ENCODE measurements at places on chromosomes 11 and 22.
A peak's percentile ranks its signal among the peaks of the same experiment; 100 is the strongest.

DNA sequence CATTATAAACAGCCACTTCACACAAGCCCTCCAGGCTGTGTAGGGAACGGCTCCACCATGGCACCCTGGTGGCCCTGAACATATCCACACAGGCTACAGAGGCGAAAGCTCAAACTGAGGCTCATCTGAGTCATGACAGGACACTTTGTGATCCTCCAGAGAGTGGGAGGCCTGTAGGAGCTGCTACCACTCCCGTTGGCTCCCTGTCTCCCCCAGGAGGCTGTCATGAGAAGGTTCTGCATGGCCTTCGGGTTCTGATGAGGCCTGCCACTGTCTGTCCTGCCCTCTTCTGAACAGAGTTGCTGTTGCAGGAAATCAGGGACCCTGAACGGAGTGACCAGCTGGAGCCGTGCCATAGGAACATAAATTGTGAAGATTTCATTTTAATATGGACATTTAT, 23.8 kb upstream of the ALDH3B2 start:
- ATAC-seq: peak; percentile 44

- ATAC-seq: no peak
These were observed 131.2 kb downstream of the TTC17 start for GRCh38 chr11:43489869-43490465.

DNA sequence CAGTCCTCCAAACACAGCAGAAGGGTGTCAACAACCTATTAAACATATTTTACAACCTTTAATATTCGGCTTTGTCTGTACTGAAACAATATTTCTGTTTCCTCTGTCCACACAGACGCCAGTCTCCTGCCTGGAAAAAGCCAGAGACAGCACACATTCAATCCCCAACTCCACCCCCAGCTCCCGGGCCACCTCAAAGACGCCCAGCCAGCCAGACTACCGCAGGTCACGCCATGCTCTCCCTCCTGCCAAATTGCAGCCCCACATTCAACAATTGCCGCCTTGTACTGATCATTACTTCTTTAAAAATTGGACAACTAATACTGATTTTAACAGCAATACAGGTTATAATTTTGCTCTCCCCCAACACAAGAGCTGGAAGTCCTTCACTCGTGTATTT, 1.2 kb downstream of the SERGEF start:
- no peak for ATAC-seq

DNA sequence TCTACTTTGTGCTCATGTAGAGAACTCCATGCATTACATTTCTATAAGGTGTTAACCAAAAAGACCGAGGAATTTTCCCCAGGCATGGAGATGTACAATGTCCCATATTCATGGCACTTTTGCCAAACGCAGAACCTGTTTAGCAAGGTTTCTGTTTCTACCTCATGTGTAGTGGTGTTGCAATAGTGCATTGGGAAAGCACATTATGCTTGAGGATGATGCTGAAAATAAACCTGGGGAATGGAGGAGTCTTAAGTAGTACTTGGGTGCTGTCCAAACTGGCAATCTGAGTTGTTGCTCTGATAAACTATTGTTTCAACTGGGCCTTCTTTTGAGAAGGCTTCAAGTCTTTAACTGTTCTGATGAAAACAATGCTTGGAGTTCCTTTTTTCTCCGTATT, 11.5 kb upstream of the MUC15 start:
- ATAC-seq: no peak

DNA sequence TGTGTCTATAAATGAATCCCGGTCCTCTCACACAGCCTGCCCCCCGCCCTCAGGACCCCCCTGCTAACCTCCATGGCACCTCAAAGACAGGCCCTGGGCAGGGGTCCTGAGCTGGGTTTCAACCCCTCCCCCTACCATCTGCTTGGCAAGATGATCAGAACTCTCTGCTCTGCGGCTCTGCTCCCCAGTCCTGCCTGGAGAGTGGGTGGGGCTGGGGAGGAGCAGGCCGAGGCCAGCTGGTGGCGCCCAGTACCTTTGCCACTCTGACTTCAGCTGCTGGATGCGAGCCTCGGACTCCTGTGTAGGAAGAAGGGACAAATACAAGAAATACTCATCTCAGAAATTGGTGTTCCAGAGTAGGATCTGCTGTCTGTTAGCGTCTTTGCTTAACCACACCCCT, 15.0 kb downstream of the SUN2 start:
- ATAC-seq: no peak

DNA sequence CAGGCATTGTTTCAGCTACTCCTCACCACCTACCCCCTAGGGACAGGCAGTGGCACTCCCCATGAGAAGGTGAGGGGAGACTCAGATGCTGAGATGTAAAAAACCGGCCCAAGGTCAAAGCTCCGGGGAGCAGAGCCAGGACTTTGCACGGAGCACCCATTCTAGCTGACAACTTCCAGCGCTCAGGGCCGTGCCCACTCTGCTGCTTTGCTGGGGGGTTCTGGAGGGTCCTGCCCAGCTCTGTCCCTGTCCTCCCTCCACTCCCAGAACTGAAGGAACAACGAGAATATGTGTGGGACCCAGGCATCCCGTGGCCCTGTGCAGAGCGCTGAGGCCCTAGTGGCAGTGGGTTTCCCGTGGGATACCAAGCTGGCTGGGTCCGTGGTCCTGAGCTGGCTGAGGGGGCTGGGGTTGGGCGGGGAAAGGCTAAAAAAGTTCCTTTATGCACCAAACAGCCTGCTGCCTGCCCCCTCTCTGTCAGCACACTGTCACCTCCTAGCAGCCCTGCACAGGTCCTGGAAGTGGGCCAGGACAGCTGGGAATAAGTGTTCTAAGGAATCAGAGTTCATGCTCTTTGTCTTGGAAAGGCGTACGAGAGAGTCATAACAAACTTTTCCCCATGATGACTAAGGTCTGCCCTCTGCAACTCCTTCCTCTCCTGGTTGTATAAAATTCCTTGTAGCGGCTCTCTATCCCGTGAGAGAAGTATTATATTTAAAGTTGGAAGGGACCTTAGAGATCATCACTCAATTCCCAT, 1.9 kb downstream of the MS4A10 start:
- ATAC-seq: no peak

DNA sequence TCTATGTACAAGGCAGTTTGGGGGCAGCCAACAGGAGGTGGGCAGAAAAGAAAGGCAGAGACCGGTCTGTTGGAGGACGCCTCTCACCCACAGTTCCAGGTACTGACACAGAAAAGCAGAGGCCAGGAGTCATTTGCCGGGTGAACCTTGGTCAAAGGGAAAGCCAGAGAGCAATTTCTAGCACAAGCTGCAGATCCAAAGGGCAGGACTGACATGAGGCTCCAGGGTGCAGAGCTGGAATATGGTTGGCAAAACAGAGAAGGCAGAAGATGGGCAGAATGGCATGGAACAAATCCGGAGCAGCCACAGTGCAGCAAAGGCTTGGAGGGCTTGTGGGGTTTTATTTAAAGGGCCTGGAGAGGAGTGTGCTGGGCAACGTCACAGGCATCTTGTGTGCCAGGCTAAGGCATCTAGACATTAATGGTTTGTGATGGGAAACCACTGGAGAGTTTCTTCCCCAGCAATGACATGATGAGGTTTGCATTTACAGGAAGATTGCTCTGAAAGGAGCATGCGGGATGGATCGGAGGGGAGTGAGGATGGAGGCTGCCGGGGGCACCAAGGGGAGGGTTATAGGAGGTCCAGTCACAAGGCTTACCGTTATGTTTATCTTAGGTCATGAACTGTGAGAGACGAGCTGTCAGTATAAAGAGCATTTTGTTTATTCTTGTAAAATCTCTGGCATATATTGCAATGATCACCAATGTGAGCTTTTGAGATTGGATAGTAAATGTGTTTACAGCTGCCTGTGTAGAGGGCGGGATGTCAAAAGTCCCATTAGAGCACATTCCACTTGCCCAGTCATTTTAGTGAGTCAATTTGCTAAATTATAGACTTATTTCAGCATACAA, 5.7 kb upstream of the MMP20 start:
- ATAC-seq: no peak

DNA sequence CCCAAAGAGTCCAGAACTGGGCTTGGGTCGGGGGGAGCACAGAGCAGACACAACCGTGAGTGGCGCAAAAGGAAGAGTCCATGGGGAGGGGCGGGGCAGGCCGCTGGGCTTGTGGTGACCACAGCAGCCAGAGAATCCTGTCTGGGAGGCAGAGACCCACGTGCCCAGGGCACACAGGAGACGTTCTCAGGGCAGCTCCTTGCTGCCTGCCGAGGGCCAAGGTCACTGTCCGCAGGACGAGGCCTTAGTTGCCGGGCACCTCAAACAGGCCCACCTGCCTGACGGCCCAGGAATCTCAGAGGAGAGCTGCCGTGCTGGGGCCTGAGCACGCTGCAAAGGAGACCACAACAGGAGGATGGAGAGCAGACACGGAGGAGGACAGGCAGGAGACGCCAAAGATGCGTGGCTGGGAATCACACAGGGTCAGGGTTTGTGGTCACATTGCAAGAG, 87.8 kb downstream of the MYEOV start:
- ATAC-seq: no peak

GRCh38 chr11:19966441-19966840, 193.8 kb downstream of the DBX1 start:
- ATAC-seq: no peak

DNA sequence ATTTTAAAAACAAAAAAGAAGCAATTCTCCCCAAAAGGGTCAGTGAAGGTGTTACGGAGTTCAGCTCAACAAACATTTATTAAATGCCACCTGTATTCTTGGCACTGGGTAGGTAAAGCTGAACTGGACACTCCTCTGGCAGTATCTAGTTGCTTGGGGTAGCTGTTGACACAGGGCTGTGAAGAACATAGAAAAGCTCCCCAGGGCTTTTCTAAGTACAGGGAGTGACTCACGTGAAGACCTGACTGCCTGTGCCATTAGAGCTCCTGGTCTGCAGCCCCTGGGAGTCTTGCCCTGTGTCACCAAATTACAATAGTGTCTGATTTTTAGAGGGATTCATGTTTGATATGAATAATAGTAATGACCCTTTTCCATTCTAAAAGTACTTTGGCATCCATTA, 43.6 kb downstream of the COA4 start:
- no peak for ATAC-seq

DNA sequence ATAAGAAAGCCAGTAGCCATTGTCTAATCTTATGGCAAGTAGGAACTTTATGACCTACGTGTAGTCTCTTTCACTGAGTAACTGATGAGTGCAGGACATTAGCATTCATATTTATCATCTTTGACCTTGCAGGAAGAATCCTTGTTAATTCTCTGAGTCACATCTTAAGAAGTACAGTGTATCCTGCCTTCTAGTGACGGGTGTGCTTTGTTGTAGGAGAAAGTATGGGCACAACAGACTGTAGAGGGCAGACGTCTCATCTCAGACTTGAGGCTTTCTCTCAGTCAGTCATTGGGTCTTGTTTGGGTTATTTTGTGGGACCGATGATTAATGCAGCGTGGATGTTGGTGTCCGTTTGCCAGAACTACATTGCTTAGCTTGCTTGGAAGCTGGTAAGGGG, 6.8 kb downstream of the RNF214 start:
- ATAC-seq: no peak

- no peak for ATAC-seq
These were observed 17.3 kb upstream of the MRGPRF start for GRCh38 chr11:69030301-69030700.

- no peak for ATAC-seq
These were observed 11.5 kb upstream of the IGSF9B start for GRCh38 chr11:133968300-133968699.

DNA sequence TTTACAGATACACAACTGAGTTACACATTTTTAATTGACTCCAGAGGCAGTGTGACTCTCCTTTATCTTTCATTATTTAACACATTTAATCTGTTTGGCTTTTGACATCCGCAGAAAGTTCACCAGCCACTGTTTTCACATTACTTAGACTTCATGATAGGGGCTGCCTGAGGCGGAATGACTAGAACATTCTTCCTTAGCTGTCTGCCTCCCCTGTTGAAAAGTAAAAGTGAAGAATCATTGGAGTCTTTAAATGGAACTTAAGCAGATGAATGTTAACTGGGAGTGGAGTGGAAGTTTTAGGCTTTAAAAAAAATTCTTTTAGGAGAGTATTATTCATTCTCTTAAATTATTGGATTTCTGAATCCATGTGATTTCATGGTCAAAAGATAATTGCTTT, 229.2 kb upstream of the MTNR1B start:
- no peak for ATAC-seq

- no peak for ATAC-seq
These were observed 437.8 kb upstream of the CCDC90B start for GRCh38 chr11:83723999-83724398.

GRCh38 chr11:130069659-130070108, at the start of gene APLP2:
Gene APLP2, plus strand, starts transcription at chr11:130069894. Its CDS starts 84 bp downstream, at chr11:130069978.
- peak; percentile 95 for ATAC-seq

DNA sequence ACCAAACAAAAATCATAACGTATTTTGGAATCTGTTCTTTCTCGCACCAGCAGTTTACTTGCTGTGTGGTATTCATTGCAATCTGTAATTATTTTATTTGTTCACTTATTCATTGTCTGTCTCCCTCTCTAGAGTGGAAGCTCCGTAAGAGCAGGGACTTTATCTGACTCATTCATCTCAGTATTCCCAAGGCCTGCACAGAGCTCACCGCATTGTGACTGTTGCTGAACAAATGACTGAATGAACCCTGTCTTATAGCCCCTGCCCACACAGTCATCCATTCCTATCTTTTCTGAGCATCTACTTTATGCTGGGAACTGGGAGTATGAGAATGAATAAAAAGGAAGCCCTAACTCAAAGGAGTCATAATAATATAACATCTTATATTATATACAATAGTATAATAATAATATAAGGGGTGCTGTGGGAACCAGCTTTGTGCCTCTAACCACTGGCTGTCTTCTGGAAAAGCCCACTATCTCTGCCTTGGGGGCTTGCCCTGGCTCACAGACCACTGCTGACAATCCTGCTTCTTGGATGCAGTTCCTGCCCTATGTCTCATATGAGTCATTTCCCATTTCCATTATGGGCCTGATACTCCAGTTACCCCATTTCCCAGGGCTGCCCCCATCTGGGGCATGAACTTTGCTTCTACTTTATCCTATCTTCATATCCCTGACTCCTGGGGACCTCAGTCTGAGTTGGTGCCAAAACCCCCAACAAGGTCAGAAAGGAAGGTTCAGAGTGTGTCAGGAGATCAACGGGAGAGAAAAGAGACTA, 11.0 kb downstream of the XRRA1 start:
- ATAC-seq: no peak

- ATAC-seq: no peak
These were observed 175.6 kb upstream of the TENM4 start for GRCh38 chr11:79616392-79616851.
